ENCODE measurements at places on chromosomes 7 and 10. TPM values are rescaled to one million over a fixed set of nuclear protein-coding genes. Genes with fewer than 3 reads are reported as not detected.

DNA sequence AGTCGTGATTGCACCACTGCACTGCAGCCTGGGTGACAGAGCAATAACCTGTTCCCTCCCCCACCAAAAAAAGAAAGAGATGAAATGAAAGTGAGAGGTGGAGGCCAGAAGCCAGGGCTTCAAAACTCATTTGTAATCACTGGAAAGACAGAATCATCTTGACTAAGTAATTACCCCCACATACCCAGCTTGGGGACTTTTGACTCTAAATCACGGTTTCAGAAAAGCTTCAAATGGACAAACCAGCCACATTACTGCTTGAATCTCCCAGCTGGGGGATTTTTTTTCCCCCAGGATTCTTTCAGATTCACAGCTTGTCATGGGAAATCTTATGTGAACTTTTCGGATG is 361.0 kb downstream of the FRMD4A start:
- DNase-seq, result no peak

DNA sequence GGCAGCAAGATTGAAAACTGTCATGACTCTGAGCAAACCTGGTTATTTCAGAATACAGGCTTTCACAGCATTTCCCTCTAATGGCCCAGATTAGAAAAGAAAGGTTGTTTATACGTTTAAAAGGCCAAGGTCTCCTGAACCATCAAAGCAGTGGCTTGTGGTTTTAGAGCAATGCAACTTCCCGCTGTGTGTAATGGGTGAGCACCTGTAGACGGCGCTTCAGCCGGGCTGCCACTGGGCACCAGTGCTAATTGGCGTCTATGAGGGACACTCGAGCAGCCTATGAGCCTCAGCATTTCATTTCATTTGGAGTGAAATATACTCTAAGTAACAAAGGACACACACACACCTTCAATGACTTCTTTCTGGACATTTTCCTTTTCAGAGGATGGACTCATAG is 671.0 kb upstream of the FZD8 start:
- DNase-seq, result no peak

- DNase-seq, result no peak
Measured at GRCh38 chr10:119693262-119693957, 32.4 kb upstream of the INPP5F start.

Gene GARIN1A
- total RNA-seq, result 0.71 TPM

Data from foreskin keratinocyte (primary cell).